Stimulated activated CD4-positive, alpha-beta T cell treated with anti-CD3 and anti-CD28 coated beads, TNF-alpha, amount 100 ng/mL, for 4 hours (primary cell): ENCODE measurements at places on chromosomes 4 and X.

GRCh38 chr4:10808591-10808990 lies 124.0 kb upstream of the CLNK start:
- no peak for DNase-seq

- DNase-seq, result no peak
Observed at GRCh38 chrX:153921070-153921469, 5.0 kb downstream of the ARHGAP4 start.

- DNase-seq, result no peak
Observed at GRCh38 chrX:13835825-13836224, 18.9 kb upstream of the GPM6B start.

DNA sequence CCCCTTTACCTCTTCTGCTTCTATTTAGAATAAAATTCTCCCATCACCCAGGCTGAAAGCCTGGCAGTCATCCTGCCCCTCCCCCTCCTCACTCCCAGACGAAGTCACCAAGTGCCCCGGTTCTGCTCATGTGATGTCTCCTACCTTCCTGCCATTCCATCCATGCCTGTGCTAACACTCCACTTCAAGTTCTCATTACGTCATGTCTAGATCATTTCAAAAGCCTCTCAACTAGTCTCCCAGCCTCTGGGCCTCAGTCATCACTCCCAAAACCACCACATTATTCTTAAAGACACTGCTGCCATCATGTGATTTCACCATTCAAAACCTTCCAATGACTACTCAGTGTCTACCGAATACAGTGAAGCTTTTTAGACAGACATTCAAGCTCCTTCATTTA lies 17.2 kb upstream of the HOPX start:
- DNase-seq, result no peak

GRCh38 chrX:31350808-31351074 lies 278.9 kb upstream of the FTHL17 start:
- DNase-seq, result no peak
